ENCODE measurements at places on chromosomes 2 and 18. TPM values are rescaled to one million over a fixed set of nuclear protein-coding genes. Genes with fewer than 3 reads are reported as not detected.

DNA sequence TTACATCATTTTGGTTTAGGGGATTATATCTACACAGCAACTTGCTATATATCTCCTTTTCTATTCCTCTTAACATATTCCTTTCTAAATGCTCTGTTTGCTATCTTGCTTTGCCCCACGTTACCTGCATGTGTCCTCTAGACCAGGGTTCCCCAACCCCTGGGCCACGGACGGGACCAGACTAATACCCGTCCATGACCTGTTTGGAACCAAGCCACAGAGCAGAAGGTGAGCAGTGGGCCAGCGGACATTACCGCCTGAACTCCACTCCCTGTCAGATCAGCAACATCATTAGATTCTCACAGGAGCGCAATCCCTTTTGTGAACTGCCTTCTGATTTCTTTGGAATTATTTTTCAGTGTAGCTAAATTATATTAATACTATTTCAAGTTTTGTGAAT, 66.7 kb downstream of the KCMF1 start:
- H3K27me3 ChIP-seq: no peaks in the 10 kb centered on the region
- no peaks in the 10 kb centered on the region for H3K4me1 ChIP-seq
- H3K36me3 ChIP-seq: peaks cover 35% of the 10 kb centered on the region
- no peak overlapping the region for H3K27ac ChIP-seq
- no peak for DNase-seq

DNA sequence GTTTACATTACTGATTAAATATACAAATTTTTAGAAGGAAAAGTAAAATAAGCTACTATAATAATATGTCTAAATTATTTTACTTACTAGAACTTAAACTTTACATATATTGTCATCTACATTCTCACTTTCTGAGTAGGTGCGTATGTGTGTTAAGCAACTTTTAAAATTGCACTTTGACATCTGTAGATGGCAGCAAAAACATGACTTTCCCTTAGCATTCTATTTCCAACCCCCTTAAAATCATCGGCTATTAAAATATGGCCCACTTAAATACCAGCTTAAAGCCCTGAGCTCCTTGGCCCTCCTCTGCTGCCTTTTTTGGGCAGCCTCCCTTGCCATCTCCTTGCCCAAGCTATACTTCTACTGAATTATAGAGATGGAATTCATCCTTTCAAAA, 78.0 kb downstream of the UPP2 start:
- H3K4me1 ChIP-seq: no peaks in the 10 kb centered on the region

GRCh38 chr2:226656367-226656766, 143.3 kb downstream of the IRS1 start:
- H3K27me3 ChIP-seq: no peaks in the 10 kb centered on the region
- no peak for DNase-seq
- H3K36me3 ChIP-seq: no peaks in the 10 kb centered on the region
- no peak overlapping the region for H3K4me3 ChIP-seq
- peak overlapping the region; percentile 26 for H3K27ac ChIP-seq

DNA sequence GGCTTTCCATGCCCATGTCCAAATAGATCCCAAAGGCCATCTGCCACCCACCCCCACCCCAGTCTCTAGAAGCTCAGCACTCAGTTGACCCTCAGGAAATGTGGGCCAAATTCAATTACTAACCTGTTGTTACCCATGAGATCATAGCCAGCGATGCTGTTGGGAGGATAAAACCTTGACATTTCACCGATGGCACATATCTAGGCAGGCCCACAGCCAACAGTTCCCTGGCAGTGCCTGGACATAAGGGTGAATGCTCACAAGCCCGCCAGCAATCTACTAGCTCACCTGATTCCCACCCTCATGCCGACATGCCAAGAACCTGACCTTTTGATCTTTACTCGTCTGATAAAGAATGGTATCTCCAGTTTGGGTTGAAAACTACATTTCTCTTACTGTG, 11.8 kb upstream of the ACOXL start:
- H3K4me3 ChIP-seq: no peak overlapping the region
- DNase-seq: no peak
- H3K4me1 ChIP-seq: no peaks in the 10 kb centered on the region
- no peak overlapping the region for H3K27ac ChIP-seq
- H3K27me3 ChIP-seq: no peaks in the 10 kb centered on the region

GRCh38 chr2:50401772-50402653, 629.9 kb downstream of the NRXN1 start:
- no peaks in the 10 kb centered on the region for H3K27me3 ChIP-seq
- no peaks in the 10 kb centered on the region for H3K4me1 ChIP-seq
- H3K27ac ChIP-seq: no peak overlapping the region
- H3K4me3 ChIP-seq: no peak overlapping the region

ZC3H6 gene
- total RNA-seq: 18.3 TPM

PRSS56 gene
- total RNA-seq: not detected

CYS1 gene
- total RNA-seq: 10.3 TPM

POTEC gene
- not detected for total RNA-seq

Data from sigmoid colon (tissue), 7 donors.